ENCODE measurements at places on chromosomes 7 and 10.

DNA sequence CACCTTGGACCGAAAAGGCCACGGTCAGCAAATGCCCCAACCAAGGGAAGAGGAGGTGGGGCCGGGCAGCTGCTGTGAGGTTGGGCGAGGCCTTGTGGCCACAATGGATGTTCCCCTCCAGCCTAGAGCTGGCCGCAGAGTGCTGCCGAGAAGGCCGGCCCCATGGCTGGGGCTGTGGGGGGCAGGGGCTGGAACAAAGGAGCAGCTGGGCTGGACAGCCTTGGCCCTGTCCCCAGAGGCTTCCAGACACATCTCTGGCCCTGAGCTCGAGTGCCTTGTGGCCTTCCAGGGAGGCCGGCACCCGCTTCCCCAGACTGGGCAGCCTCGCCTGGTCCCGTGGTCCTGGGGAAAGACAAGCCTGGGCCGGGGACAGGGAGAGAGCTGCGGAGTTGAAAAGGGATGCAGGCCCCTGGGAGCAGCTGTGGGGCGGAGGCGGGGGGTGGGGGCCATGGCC is 88.0 kb downstream of the PDGFA start:
- DNase-seq, result no peak

- no peak for DNase-seq
Observed at GRCh38 chr7:105808209-105808608, 68.2 kb downstream of the ATXN7L1 start.

- DNase-seq, result no peak
Observed at GRCh38 chr10:93701866-93702209, 554 bp downstream of the FRA10AC1 start.

DNA sequence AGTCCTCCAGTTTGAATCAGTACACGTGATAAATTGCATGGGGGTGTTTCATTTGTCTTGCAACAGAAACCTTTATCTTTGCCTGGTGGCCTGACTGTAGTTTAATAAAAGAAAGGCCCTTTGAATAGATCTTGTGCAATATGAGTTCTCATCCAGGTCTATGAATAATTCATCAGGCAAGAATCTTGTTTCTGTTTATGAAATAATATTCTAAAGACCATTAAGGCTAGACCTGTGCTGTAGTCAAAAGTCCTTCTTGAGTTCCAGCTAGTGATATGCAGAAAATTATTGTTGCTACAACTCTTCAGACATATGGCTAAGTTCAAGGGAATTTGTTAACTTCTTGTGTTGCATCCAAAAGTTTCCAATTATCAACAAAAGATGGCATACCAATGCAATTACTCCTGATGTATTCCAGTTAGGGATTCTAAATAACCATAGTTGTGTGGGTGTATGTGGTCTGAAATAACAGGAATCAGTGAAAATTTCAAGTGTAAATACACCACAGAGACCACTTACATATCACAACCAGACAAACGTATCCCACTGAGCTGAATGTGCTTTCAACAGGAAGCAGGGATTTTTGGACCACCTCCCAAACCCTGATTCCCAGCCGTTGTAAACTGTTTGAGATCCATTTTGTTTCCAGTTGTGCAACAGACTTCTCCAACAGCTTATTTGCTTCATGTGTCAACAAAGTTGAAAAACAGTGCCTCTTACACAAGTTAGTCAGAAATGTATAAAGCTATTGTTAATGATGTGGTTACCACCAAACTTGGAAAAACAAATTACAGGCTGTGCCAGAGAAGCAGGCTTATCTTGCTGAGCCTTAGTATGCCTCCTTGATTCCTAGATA is 54.7 kb upstream of the BICC1 start:
- no peak for DNase-seq

DNA sequence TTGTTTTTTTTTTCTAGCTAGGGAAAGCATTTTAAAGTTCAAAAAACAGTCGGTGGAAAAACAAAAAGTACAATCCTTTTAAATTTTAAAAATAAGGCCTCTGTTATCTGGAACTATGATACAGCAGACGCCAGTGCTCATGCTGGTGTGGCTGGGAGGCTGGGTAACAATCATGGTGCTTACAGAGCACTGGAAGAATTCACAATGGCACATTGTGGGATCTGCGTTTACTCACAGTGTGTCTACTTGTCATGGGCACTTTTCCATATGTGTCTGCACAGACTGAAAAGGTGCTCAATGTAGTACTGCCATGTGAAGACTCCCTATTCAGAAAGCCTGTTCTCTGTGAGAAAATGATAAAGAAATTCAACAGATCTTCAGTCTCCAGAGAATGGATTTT is 278.2 kb upstream of the IMMP2L start:
- no peak for DNase-seq

DNA sequence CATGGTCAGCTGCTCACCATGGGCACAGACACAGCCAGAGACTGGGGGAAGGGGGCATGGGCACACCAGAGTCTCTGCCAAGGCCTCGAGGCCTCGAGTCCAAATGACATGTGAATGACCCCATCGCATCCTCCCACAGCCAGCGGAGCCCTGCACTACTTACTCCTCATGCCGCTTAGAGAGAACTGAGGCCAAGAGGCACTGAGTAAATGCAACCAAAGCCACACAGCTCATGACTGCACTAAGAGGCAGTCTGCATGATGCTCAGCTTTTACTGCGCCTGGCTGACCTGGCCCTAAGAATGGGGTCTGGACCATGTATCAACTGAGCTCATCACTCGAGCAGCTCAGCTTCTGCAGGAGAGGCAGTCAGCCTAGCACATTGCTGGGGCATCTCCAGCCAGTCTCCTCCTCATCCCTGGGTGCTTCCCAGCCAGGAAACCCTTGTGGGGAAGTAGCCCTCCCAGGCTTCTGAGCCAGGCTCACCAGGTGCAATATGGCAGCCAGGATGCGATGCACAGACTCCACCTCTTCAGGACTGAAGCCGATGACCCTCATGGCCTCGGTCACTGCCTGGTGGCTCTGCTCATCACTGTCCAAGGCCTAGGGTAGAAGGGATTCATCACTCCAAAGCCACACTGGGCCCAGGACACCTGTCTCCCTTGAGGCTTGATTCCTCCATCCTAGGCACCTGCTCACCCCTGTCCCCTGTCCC is 7.5 kb downstream of the MYO1G start:
- no peak for DNase-seq

- no peak for DNase-seq
Observed at GRCh38 chr10:129796710-129797420, 167.2 kb downstream of the EBF3 start.

DNA sequence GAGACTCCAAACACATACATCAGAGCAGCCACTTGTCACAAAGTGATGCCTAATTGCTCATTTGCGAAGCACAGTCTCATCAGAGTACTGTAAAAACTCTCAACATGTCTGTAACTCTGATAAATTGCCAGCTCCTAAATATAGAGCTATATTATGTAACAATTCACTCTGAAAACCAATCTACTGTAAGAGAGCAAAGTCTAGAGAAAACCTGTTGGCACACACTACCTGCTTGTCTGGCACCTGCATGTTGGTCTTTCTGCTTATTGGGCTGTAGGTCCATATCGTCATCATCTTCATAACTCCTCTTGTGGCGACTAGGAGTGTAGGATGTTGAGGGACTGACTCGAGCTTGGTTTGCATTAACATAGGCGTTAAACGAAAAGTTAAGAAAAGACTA is 19.8 kb downstream of the MCMBP start:
- no peak for DNase-seq

DNA sequence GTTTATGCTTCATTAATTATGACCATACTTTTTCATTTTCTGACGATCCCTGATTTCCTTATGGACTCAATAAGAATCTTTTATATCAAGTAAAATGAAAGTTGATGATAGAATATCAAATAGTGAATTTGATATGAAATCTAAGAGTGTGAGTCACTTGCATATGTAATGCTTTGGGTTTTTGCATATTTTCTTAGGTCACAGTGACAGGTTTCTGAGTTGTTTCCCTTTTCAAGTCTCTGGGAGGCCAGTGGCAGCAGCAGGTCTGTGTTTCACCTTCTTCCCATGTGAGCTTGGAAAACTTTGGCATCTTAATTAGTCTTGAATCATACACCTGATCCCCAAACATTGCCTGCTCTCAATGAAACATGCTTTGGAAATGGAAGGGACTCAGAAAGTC is 34.7 kb upstream of the GJD4 start:
- DNase-seq, result no peak

DNA sequence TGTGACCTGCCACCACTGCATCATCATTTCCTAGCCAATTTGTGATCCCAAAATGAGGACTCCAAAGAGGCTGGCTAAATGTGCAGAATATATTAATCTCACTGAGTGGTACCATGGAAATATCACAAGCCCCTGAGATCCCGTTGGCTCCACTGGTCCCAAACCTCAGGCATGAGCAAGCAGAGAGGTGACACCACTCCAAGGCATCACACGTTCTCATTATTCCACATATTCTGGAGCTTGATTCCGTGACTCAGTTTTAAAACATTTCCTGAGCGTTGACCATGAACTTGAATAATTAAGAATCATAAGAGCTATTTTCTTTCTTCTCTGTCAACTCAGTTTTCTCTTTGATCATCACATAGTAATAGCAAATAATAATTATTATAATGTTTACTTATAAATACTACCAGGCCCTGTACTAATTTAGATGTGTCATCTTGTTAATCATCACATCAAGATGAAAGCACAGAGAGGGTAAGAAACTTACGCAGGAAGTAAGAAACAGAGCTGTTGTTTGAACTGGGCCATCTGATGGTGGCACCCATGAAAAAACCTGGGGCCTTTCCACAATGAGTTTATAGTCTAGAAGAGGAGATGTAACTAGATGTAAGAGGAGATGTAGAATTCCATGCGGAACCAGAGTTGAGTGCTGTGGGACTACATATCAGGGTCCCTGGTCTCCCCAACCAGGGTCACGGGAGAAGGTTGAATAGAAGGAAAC is 3.5 kb downstream of the APBB1IP start:
- DNase-seq, result no peak

DNA sequence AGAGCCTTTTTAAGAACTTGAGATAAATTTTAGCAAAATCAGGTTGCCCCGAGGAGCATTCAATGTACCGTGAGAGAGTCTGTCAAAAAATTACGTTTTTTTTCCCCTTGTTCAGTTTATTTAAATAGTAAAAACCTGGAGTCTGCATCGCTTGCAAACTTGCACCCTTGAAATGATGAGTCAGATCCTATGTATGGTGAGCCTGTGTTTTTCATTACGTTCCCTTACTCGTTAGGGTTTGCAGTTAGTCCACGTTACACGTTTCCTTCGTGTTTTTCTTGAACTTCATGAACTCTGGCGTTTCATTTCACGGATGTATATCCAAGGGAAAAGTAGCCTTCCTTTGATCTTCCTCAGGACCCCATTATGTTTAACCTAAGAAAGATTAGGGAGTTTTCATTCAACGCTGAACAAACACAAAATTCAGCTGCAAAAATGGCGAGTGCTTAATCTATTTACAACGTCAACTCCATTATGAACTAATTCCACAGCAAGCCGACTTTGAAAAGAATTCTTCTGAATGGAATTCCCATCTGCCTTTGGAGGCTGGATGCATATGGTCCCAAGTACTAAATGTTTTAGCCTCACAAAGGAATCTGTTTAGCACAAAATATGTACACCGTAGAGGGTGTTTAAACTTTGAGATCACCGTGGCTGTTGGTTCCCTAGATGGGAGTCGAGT is 182.4 kb downstream of the MYOF start:
- DNase-seq, result no peak

DNA sequence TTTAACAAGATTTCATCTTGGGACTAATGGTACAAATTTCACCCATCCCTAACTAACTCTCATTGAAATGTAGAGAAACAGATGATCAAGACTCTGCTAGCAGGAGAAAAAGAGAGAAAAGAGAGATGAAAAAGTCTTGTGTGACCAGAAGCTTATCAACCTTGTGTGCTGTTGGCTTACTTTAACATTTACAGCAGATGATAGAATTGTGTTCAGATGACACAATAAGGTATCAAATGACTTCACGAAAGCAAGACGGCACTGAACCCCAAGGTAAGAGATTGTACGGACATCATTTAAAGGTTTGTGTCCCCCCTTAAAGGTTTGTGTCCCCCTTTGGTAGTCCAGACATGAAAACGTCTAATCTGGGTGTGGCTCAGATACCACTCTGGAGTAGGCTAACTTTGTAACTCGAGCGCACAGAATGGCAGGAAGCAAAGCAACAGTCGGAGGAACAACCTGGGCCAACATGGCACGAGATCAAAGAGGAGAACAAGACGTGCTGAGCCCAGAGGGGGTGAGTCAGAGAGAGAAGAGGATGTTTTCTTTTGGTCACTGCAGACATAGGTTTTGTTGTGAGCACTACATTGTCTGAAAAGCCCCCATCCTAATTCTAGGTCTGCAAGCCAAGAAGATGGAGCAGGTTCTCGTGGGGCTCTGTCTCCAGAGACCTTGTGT is 10.4 kb upstream of the LMBR1 start:
- DNase-seq, result no peak

- no peak for DNase-seq
Observed at GRCh38 chr7:20331910-20332813, 1.5 kb downstream of the ITGB8 start.

DNA sequence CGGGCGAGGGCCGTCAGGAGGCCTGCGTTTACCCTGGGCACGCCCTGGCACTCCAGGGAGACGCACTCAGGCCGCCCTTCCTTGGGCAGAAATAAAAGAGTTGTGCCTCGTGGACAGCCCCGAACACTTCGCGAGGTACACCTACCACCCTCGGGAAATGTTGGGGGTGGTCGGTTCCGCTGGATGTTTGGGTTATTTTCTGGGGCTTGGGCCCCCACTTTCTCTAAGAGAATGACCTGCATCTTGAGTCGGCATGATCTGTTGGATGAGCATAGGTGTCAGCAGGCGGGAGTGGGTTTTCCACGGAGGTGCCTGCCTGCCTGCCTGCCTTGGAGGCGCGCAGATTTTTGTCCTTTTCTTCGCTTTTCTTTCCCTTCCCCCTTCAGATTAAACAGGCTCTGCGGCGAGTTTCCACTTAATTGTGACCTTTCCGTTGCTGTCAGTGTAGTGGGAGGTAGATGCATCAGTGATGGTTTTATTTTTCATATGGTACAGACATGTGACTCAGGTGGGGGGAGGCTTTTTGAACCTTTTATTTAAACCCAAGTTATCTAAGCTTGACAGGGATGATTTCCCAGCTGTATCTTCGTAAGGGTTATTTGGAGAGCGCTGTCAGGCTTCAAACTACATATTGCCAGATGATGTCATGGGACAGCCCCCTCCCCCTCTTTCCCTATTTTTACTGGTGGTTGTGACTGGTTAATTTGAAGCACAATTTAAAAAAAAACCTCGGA is 661 bp downstream of the HECTD2 start:
- no peak for DNase-seq

DNA sequence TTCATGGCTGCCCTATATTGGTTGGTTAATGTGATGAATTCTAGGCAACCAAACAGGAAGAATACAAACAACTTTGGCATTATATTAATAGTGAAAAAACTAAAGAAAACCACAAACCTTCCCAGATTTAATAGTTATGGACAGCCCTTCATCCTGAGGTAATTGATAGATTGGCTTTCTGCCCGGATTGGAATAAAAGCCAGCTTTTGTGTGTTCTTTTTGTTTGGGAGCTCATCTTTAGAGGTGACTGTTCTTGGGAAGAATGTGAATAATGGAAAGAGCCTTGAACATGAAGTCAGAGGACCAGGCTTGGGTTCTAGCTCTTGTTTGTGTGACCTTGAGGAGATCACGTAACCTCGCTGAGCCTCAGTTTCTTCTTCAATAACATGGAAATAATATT is 92.3 kb downstream of the VTI1A start:
- DNase-seq, result no peak
